Activated CD8-positive, alpha-beta memory T cell treated with anti-CD3 and anti-CD28 coated beads, Interleukin-2, amount 50 U/mL, for 48 hours (primary cell): ENCODE measurements at places on chromosomes 4 and X.

DNA sequence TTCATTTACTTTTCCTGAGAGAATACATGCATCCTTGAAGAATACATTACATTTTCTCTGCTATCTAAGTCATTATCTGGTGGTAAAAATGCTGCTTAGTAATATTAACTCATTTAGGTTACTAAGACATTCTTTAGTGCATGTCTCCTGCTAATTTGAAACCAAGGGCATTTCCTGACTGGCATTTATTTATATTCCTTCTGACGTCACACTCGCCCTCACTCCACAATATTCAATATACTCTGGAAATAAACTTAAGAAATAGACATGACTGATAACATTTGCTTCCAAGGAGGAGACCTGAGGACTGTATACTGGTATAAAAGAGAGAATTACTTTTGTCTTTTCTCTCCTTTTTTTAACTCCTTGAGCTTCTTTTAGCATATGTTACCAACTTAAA, 619.5 kb upstream of the SMIM31 start:
- DNase-seq = no peak

DNA sequence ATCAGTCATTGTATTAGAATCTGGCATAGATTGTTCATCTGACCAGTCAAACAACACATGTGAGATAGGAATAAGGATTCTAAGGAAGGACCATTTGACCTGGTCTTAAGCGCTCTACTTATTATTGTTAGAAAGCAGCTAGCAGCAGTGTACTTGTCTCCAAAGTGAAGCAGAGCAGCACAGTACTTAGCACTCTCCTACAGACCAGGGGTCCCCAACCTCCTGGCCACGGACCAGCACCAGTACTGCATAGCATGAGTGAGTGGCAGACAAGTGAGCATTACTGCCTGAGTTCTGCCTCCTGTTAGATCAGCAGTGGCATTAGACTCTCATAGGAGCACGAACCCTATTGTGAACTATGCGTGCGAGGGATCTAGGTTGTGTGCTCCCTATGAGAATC, 135.9 kb upstream of the SPRY1 start:
- DNase-seq = no peak

DNA sequence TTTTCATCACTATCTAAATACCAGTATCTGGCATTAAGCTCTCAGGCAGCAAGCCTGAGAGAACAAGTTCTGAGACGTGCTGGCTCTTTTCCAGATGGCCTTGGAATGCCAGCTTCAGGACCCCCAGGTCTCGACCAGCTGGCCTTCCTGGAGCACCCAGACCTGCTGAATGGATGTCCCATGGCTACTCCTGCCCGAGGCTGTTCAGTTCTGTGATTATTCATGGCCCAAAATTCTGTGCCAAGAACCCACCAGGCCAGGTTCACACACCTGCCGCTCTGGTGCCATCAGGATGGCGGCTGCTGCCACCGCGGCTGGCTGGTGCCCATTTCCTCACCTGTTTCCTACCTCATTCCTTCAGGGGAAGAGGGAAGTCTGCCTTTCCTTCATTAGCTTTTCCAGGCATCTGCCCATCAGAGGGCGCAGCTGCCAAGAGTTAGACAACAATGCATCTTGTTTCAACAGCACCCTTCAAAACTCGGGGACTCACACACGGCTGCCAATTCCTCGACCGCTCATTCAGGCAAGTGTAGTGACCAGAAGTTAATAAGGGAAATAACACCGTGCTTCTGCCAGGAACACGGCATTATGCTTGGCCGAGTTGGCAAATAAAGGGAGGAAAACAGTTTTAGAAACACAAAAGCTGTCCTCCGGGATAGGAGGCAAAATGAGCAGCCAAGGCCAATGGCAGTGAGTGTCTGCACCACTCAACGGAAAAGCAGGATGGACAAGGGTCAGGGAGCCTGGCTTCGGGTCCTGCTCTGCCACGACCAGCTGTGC, 173.8 kb downstream of the NSUN7 start:
- DNase-seq = no peak

- DNase-seq = no peak
Measured at GRCh38 chr4:102288497-102288896, 56.8 kb downstream of the SLC39A8 start.

DNA sequence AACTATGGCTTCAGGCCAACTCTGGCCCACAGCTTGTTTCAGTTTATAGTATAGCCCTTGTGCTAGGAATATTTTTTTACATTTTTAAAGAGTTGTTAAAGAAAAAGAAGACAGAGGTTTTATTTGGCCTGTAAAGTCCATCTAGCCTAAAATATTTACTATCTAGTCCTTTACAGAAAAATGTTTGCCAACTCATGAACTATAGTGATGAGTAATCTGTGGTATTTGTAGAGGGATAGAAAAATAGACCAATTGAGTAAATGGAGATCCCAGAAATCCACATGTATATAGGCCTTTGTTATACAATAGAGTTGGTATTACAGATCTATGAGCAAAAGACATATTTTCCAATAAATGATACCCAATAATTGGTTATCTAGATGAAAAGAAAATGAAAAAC, 288.7 kb downstream of the PRDM5 start:
- DNase-seq = no peak

DNA sequence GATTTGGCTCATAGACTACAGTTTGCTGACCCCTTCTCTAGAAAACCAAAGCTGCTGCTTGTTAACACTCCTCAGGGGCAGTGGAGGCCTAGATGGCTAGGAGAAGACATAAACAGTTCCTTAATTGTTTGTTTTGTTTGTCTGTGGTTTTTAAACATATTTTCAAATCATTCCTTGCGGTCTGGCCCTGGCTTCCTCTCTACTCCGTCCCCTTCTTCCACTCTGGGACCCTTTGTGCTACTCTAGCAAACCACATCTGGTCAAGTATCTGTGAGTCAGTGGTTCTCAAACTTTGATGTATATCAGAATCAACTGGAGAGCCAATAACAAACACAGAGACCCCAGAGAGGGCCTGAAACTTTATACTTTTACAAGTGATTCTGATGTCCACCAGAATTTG, 36.1 kb downstream of the FRMPD4 start:
- no peak for DNase-seq

DNA sequence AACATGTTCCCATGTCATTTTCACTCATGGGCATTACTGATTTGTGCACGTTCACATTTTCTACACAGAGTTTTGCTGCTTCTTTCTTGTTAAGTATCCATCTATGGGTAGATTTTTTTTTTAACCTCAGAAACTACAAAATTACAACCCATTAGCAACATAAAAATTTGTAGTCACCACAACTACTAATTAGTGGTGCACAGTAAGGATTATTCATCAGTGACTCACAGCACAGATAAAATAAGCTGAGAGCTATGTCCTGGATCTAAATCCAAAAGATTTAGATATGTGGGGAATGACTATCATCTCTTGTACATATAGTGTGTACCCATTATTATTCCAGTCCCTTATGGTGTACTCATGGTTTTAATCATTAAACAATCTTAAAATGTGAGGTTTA, 19.7 kb upstream of the AMELX start:
- DNase-seq = no peak

DNA sequence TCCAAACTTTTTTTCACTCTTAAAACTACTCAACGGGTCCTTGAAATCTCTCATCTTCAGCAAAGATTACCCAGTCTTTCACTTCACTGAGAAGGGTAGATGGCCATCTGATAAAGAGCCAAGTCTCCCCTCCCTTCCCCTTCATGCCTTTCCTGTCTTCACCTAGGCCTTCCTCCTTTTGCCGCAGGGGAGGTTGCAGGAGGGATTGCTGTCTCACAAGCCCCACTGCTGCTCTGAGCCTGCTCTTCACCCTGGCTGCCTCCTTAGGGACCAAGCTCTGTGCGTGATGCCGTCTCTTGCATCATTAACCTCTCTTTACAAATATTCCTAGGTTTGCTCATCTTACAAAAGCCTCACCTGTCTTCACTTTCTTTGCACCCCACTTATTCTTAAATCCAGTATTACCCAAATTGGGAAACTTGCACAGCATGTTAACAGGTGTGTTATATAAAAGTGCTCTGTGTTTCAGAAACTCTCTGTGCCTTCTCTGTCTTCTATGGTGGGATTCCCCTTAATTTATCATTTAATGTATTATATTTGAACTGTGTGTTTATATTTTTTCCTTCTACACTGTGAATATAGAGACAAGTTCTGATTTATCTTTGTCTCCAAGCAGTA, 3.8 kb downstream of the ZFX start:
- no peak for DNase-seq

- DNase-seq = no peak
Measured at GRCh38 chr4:67616478-67616877, 58.0 kb downstream of the STAP1 start.

GRCh38 chr4:103099691-103100392, at the start of gene BDH2:
TSS of gene BDH2 (minus strand) at chr4:103099834. CDS start at chr4:103096254, 3,580 bp downstream.
- DNase-seq = no peak

DNA sequence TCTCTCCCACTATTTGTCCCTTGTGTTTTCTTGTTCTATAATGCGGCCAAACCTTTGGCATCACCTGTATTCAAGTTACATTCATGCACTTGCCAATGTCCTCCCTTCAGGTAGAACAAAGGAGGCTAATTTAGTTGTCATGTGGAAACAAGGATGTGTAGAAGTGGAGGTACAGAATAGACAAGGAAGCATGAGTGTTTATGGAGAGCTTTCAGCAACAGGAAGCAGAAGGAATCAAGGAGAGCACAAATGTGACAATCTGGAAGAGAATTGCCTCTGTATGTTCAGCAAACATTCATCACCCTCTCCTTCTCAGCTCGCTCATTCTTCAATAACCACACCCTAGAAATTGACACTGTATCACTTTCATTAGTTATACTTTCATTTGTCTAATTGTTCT, 103.4 kb downstream of the SLC7A11 start:
- DNase-seq = no peak

- no peak for DNase-seq
Measured at GRCh38 chr4:48710446-48711209, 69.5 kb downstream of the FRYL start.

DNA sequence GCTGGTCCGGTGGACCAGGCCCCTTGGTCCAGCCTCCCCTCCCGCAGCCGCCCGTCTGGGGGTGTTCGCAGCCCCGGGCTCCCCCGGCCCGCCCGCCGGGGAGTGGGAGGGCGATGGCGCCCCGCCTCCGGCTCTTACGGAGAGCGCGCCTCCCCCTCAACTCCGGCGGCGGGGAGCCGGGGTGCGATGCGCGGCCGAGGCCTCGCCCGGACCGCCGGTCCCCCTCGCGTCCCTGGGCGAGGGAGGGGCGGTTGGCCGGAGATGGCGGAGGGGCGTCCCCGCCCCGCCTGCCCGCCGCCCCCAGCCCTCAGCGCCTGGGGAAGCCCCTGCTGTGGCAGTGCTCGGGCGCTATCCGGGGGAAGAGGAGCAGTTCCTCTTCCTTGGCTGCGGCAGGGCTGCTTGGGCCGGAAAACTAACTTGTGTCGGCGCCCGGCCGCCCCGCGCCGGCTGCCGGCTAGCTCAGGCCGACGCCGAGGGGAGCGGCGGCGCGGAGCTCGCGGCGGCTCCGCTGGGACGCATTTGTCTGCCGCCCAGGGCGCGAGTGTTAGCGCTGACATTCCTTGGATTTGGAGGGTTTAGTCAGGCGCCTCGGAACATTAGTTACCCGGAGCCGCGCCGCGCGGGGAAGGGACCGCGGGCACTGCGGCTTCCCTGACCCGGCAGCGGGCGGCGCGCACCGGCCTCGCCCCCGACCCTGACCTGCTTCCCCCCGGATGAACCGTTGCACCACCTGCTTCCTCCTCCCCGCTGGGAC, 994 bp downstream of the GALNT7 start:
- DNase-seq = peak; percentile 79

DNA sequence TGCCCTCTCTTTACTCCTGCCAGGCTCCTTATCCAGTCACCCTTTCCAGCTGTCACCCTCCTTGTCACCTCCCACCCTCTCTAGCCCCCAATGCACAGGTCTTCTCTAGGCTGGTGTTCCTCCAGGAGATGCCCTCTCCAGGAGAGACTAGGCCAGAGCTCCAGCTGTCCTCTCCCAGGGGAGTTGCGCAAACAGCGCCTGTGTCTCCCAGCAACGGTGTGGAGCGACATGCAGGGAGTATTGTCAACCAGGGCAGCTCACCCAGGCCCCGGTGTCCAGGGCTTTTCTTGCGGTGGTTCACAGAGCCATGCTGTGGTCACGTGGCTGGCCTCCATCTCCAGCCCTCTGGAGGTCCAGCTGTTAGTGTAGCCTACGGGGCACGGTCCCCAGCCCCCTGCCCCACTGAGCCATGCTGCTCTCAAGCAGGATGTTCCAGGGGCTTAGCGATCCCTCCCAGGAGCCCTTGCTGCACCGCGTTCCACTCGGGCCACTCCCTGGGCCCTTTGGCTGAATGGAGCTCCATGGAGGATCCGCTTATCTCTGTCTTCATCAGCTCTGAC, 34.8 kb downstream of the CCNQ start:
- DNase-seq = no peak

DNA sequence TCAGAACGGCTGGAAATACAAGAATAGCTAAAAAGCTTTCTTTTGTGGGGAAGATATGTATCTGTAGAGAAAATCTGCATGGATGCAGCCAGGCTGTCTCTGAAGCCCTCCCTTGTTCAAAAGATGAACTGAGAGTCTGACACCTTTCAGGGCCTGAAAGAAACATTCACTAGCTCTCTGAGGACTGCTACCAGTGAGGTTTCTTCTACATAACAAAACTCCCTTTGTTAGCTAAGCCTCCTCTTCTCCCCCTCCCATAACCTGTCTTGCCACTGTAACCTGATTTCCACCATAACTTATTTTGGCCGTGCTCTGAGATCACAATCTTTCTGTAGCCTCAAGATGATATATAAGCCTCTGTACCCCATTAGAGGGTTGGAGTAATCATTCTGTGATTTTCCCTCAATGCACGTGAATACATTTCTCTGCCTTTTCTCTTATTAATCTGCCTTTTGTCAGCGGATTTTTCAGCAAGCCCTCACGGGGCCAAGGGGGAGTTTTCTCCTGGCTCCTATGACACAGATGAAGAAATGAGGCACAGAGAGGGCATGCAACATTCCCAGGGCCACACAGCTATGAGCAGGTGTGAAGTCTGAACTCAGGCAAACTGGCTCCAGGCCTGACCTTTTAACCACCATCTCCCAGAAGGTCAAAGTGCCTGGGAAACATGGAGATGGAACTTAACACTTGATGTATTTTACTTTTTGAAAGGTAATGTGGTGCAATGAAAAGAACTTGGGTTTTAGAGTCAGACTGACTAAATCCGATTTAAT, 161.6 kb upstream of the PRDX4 start:
- no peak for DNase-seq

GRCh38 chr4:120761070-120761469, 161.5 kb downstream of the PRDM5 start:
- no peak for DNase-seq

DNA sequence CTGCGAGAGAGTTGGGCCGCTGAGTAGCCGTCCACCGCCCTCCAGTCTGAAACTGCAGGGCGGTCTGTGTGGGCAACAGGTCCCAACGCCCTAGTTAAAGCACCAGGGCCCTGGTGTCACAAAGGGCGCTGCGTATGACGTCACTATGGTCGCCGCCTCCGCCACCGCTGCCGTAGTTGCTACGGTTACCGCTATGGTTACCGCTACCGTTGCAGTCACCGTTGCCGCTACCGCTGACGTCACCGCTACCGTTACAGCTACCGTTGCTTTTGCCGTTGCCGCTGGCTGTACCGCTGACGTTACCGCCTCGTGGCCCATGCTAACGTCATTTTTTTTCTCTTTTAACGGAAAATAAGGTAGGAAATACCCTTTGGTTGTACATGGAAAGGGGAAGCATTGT, at the start of gene PPP1R2C:
Gene PPP1R2C, minus strand, starts transcription at position 68 of the 400 bp plus-strand sequence. CDS start 84 bp downstream, outside the sequence.
- no peak for DNase-seq

GRCh38 chr4:15754323-15754722, 23.8 kb upstream of the CD38 start:
- DNase-seq = no peak

- DNase-seq = peak; percentile 53
Measured at GRCh38 chrX:74492720-74493201, 71.5 kb downstream of the SLC16A2 start.

GRCh38 chrX:135431886-135432285, 10.1 kb downstream of the SMIM10L2A start:
- no peak for DNase-seq

- DNase-seq = no peak
Measured at GRCh38 chr4:168522829-168523489, 26.1 kb downstream of the PALLD start.
